ENCODE measurements at places on chromosomes 3 and 15. TPM values are rescaled to one million over a fixed set of nuclear protein-coding genes. Genes with fewer than 3 reads are reported as not detected.

- H3K4me1 ChIP-seq = no peaks in the 10 kb centered on the region
- no peak for DNase-seq
- no peaks in the 10 kb centered on the region for H3K36me3 ChIP-seq
- H3K27ac ChIP-seq = no peak overlapping the region
- H3K27me3 ChIP-seq = peaks cover 46% of the 10 kb centered on the region
Observed at GRCh38 chr15:58049520-58050227, 15.8 kb downstream of the ALDH1A2 start.

GRCh38 chr3:194797555-194798250 lies 112.0 kb downstream of the FAM43A start:
- no peak overlapping the region for H3K27ac ChIP-seq
- H3K4me1 ChIP-seq = peaks cover 3% of the 10 kb centered on the region
- H3K4me3 ChIP-seq = no peak overlapping the region
- no peaks in the 10 kb centered on the region for H3K27me3 ChIP-seq

- H3K27me3 ChIP-seq = peaks cover 15% of the 10 kb centered on the region
- no peak overlapping the region for H3K27ac ChIP-seq
- H3K36me3 ChIP-seq = no peaks in the 10 kb centered on the region
- DNase-seq = no peak
- no peak overlapping the region for H3K4me3 ChIP-seq
Observed at GRCh38 chr3:132787616-132788300, 65.5 kb upstream of the NPHP3 start.

GRCh38 chr3:153970741-153971347 lies 150.3 kb upstream of the ARHGEF26 start:
- no peak overlapping the region for H3K27ac ChIP-seq
- H3K36me3 ChIP-seq = no peaks in the 10 kb centered on the region
- DNase-seq = no peak
- H3K27me3 ChIP-seq = peaks cover 17% of the 10 kb centered on the region

GRCh38 chr3:187976365-187976900 lies 177.5 kb upstream of the LPP start:
- H3K27me3 ChIP-seq = no peaks in the 10 kb centered on the region
- H3K4me1 ChIP-seq = peaks cover 58% of the 10 kb centered on the region
- peaks cover 9% of the 10 kb centered on the region for H3K36me3 ChIP-seq
- H3K4me3 ChIP-seq = no peak overlapping the region

DNA sequence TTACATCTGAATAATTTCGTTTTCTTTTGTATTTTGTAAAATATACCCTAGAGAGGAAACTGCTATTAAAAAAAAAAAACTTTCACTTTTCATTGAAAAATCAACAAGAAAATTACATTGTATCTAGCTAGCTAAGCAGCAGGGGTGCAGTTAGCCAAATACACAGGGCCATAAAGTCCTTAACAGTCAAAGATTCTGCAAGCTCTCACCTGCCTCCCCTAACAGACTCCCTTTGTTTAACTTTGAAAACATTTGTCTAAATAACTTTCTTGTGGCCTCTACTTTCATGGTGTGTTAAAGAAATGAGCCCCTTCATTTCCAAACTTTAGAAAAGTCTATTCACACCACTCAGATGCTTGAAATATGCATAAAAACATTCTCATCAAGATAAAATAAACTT lies 23.3 kb downstream of the CBLB start:
- no peak for DNase-seq
- no peak overlapping the region for H3K4me3 ChIP-seq
- no peaks in the 10 kb centered on the region for H3K27me3 ChIP-seq
- H3K4me1 ChIP-seq = peaks cover 57% of the 10 kb centered on the region
- H3K27ac ChIP-seq = peak overlapping the region; percentile 68
- peaks cover 59% of the 10 kb centered on the region for H3K36me3 ChIP-seq

GRCh38 chr15:32998979-32999672 lies 195.4 kb downstream of the FMN1 start:
- H3K36me3 ChIP-seq = no peaks in the 10 kb centered on the region
- no peaks in the 10 kb centered on the region for H3K4me1 ChIP-seq
- no peak overlapping the region for H3K27ac ChIP-seq
- no peak overlapping the region for H3K4me3 ChIP-seq

Gene FNDC3B
- 11.6 TPM for total RNA-seq

DNA sequence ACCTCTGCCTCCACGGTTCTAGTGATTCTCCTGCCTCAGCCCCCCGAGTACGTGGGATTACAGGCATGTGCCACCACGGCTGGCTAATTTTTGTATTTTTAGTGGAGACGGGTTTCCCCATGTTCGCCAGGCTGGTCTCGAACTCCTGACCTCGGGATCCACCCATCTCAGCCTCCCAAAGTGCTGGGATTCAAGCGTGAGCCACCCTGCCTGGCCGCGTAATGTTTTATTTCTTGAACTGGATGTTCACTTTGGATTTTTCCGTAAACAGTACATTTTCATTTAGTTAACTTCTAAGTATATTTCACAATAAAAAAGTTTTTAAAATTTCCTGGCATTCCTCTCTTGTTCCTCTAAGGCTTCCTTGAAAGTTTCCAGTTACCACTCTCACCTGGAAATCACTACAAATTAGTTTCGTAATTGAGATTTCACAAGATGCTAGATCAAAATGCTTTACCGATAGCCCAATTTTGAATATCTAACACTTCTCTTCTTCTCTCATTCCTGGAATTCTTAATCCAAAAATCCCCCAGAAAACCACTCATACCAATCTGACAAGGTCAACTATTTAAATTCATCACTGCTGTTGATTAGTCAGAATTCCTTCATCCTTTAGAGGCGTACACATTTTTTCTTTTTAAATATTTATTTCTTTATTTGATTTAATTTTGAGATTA lies 44.7 kb upstream of the INO80 start:
- DNase-seq = no peak
- peaks cover 8% of the 10 kb centered on the region for H3K4me1 ChIP-seq
- no peaks in the 10 kb centered on the region for H3K27me3 ChIP-seq
- H3K36me3 ChIP-seq = no peaks in the 10 kb centered on the region

GRCh38 chr3:46854555-46854991 lies 8.7 kb downstream of the MYL3 start:
- no peaks in the 10 kb centered on the region for H3K4me1 ChIP-seq
- no peaks in the 10 kb centered on the region for H3K27me3 ChIP-seq
- no peak overlapping the region for H3K27ac ChIP-seq
- DNase-seq = no peak
- H3K36me3 ChIP-seq = no peaks in the 10 kb centered on the region

GRCh38 chr3:128784232-128784631 lies 58.2 kb downstream of the RAB7A start:
- H3K36me3 ChIP-seq = peaks cover 29% of the 10 kb centered on the region
- no peak overlapping the region for H3K4me3 ChIP-seq

DNA sequence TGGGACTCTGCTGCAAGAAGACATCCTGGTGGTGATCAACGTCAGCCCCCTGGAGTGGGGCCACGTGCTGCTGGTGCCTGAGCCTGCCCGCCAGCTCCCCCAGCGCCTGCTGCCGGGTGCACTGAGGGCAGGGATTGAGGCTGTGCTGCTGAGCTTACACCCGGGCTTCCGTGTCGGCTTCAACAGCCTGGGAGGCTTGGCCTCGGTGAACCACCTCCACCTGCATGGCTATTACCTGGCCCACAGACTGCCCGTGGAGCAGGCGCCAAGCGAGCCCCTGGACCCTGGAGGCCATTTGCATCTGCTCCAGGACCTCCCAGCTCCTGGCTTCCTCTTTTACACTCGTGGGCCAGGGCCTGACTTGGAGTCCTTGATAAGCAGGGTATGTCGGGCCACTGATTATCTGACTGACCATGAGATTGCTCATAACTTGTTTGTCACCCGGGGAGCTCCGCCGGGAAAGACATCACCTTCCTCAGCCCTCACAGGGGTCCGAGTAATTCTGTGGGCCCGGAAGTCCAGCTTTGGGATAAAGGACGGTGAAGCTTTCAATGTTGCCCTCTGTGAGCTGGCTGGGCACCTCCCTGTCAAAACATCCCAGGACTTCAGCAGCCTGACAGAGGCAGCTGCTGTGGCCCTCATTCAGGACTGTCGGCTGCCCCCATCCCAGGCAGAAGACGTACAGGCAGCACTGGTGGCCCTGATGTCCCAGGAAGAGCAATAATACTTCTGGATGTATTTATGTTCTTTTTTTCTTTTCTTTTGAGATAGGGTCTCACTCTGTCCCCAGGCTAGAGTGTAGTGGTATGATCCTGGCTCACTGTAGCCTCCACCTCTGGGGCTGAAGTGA lies 7.6 kb downstream of the GDPGP1 start:
- DNase-seq = no peak
- no peak overlapping the region for H3K27ac ChIP-seq
- peaks cover 7% of the 10 kb centered on the region for H3K36me3 ChIP-seq
- peaks cover 10% of the 10 kb centered on the region for H3K4me1 ChIP-seq
- no peak overlapping the region for H3K4me3 ChIP-seq
- H3K27me3 ChIP-seq = no peaks in the 10 kb centered on the region

Gene ILDR1
- total RNA-seq = not detected

- no peak overlapping the region for H3K27ac ChIP-seq
- no peaks in the 10 kb centered on the region for H3K4me1 ChIP-seq
- no peak overlapping the region for H3K4me3 ChIP-seq
- DNase-seq = no peak
Observed at GRCh38 chr3:148512648-148513047, 185.1 kb upstream of the AGTR1 start.

Gene CASR
- not detected for total RNA-seq

- no peak overlapping the region for H3K27ac ChIP-seq
- H3K4me3 ChIP-seq = no peak overlapping the region
- H3K4me1 ChIP-seq = peaks cover 29% of the 10 kb centered on the region
- peak; percentile 34 for DNase-seq
Observed at GRCh38 chr3:100089812-100090668, 24.3 kb downstream of the FILIP1L start.

DNA sequence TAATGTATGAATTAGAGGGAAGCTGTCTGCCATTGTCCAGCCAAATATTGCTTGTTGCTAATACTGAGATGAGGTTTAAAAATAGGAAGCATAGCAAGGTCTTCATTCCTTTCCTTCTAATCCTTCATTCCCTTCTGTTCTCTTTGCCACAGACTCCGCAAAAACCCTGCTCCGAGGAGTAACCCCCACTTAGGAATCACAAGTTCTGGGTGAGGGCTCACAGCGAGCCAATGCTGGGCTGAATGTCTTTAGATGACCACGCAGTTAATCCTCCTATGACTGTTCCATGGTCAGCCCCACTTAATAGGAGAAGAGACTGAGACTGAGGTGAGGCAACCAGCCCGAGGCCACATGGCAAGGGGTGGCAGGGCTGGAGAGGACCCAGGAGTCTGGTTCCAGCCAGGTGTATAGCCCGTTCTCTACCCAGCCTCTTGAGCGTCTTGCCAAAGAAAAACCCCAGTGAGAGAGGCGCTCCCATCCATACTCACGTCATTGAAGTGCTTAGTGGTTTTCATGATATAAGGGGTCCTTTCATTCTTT lies 44.9 kb upstream of the CTSH start:
- H3K4me3 ChIP-seq = no peak overlapping the region
- no peaks in the 10 kb centered on the region for H3K4me1 ChIP-seq
- no peak for DNase-seq
- no peak overlapping the region for H3K27ac ChIP-seq
- H3K27me3 ChIP-seq = peaks cover 4% of the 10 kb centered on the region

Gene CHRNA7
- not detected for total RNA-seq

Gene FEZF2
- not detected for total RNA-seq

Gene GTF2A2
- 237 TPM for total RNA-seq

DNA sequence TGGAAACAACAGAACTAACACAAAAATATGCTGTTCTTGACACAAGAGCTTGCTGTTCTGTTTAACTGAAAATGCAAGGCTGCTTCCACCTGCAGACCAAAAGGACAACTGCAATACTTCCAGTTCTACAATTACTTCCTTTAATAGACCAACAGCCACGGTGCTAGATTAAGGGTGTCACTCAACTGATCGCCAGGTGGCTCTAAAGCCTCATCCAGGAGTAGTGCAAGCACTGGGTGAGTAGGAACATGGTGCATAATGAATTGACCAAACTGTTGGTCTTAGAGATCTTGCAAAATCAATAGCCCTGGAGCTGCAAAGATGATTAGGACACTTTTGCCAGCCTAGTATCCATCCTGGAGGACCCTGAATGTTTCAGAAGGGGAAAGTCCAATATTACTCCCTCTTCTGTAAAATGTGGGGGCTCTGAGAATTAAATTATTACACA lies 3.6 kb upstream of the CLDN16 start:
- H3K36me3 ChIP-seq = no peaks in the 10 kb centered on the region
- H3K27me3 ChIP-seq = peaks cover 5% of the 10 kb centered on the region
- DNase-seq = peak; percentile 8
- H3K4me3 ChIP-seq = no peak overlapping the region

GRCh38 chr3:161042023-161042501 lies 63.1 kb downstream of the B3GALNT1 start:
- no peak overlapping the region for H3K27ac ChIP-seq
- DNase-seq = no peak
- no peaks in the 10 kb centered on the region for H3K27me3 ChIP-seq
- peaks cover 4% of the 10 kb centered on the region for H3K4me1 ChIP-seq
- H3K4me3 ChIP-seq = no peak overlapping the region

DNA sequence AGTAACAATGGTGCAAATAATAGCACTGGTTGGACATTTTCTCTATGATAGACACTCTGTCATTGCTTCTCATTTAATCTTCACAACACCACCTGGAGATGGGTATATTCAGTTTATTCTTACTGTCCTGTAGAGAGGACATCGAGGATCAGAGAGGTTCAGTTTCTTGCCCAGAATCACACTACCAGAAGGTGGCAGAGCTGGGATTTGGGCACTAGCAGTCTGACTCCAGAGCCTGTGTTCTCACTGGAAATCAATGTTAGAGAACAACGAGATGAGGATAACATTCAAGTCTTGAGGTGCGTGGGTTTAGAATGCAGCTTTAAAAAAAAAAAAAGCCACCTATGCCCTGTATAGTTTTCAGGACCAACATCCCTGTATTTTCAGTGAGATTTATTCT lies 127.8 kb downstream of the SYNPR start:
- no peaks in the 10 kb centered on the region for H3K4me1 ChIP-seq
- no peaks in the 10 kb centered on the region for H3K27me3 ChIP-seq
- H3K27ac ChIP-seq = no peak overlapping the region
- no peak overlapping the region for H3K4me3 ChIP-seq
- H3K36me3 ChIP-seq = no peaks in the 10 kb centered on the region
- no peak for DNase-seq

DNA sequence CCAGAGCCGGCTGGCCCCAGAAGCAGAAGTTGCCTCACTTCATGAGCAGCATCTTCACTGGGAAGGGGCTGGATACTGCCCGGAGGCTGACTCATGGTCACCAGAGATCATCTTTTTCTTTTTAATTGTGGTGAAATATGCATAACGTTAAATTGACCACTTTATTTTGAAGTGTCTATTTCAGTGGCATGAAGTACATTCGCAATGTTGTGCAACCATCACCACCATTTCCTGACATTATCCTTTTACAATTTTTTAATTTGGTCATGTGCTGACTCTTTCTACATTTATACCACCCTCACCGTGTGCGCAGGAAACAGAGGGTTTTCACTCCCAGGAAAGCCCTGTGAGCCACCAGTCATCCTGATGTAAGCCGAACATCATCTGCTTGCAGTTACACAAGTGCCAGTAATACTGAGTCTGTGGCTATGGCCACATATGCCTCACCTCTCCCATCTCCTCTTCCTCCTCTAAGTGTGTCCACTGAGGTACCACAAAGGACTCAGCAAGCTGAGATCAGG lies 51.6 kb upstream of the ABHD17C start:
- H3K4me3 ChIP-seq = no peak overlapping the region
- H3K27me3 ChIP-seq = peaks cover 5% of the 10 kb centered on the region
- no peaks in the 10 kb centered on the region for H3K4me1 ChIP-seq
- H3K27ac ChIP-seq = no peak overlapping the region

GRCh38 chr15:74842581-74843444 lies at the start of gene ULK3:
ULK3 (minus strand) TSS chr15:74843156; CDS start chr15:74843105, 51 bp downstream.
- peaks cover 16% of the 10 kb centered on the region for H3K36me3 ChIP-seq
- DNase-seq = peak; percentile 97
- no peaks in the 10 kb centered on the region for H3K27me3 ChIP-seq
- H3K4me3 ChIP-seq = peak within 1 kb of the TSS; percentile 91
- peaks cover 41% of the 10 kb centered on the region for H3K4me1 ChIP-seq

- no peak for DNase-seq
- H3K36me3 ChIP-seq = peaks cover 5% of the 10 kb centered on the region
- no peaks in the 10 kb centered on the region for H3K27me3 ChIP-seq
- peaks cover 5% of the 10 kb centered on the region for H3K4me1 ChIP-seq
- H3K27ac ChIP-seq = no peak overlapping the region
Observed at GRCh38 chr3:49745986-49746385, 22.2 kb upstream of the GMPPB start.

All from activated naive CD8-positive, alpha-beta T cell treated with anti-CD3 and anti-CD28 coated beads for 36 hours (primary cell).